ENCODE measurements at places on chromosomes 5 and 9.

GRCh38 chr5:107874795-107875194 is 204.1 kb upstream of the EFNA5 start:
- no peak for DNase-seq

- no peak for DNase-seq
These were observed 65.2 kb upstream of the SPIN1 start for GRCh38 chr9:88322906-88323566.

GRCh38 chr5:135632798-135633197 is 54.0 kb upstream of the CXCL14 start:
- DNase-seq: no peak

- no peak for DNase-seq
These were observed 393.9 kb downstream of the PRELID2 start for GRCh38 chr5:145441228-145441627.

GRCh38 chr5:66542711-66543110 is 53.5 kb upstream of the MAST4 start:
- DNase-seq: no peak

DNA sequence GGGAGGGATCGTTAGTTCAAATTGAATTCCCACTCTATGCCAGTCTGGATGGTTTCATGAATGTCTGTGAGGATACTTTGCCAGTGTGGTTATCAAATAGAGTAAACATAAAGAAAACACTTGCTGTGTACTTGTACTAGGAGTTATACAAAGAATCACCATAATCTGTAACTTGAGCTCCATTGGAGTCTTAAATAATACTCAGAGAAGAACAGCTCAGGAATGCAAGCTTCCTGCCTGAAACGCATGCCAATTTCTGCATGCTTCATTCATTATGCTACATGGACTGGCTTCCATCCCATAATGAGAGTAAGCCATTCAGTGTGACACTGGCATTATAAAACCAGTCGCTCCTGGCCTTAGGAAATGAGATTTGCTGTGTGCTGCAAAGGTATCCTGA is 351.4 kb downstream of the SEMA5A start:
- no peak for DNase-seq

- DNase-seq: no peak
These were observed 403 bp downstream of the NINJ1 start for GRCh38 chr9:93133681-93134014.

DNA sequence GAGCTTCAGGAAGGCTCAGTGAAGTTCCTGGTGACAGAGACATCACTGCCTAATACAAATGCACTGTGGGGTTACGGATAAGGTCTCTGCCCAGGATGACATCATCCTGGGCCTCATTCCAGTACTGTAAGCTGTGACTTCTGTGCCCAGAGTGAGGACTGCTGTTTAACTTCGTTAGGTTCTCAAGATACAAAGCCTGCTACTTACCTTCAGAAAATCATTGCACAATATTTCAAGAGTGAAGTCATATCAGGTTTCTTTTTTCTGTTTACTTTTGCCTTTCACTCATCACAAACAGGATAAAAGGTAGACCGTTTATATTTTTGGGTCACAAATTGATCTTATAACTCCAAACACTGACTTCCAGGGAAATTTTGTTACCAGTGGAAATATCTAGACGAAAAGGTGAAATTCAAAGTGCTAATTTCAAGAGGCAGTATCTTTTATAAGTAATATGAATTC is 241.2 kb downstream of the PIK3R1 start:
- DNase-seq: no peak

DNA sequence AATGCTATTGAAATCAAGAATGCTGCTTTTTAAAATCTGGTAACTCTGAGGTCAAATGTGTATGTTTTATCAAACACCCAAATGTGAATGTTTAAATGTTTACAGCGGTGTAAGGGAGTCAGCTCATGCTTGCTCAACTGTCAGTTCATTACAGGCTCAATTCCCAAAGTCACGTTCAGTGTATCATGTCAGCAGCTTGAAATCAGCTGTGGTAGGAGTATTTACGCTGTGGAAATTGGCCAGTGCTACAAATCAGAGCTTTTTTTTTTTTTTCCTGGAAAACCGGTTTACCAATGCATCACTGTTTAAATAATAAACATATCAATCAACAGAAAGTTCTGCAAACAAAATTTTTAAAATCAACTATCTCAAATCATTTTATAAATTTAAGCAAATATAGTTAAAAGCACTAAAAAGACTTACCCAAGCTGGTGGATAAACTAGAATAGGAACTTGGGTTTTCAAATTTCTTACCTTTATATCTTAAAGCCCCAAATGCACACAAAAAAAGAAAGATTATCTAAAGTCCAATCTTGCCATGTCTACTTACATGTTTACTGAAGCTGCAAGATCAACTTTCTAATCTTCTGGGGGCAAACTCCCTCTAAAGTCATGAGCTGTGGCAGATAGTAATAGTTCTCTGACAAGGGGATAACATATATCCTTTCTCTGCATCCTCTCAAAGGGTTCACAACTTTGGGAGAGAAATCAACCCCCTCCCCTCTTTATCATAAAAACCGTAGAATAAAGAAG is 57.6 kb upstream of the GRAMD2B start:
- no peak for DNase-seq

- DNase-seq: no peak
These were observed 31.6 kb downstream of the DTWD2 start for GRCh38 chr5:118956727-118957126.

DNA sequence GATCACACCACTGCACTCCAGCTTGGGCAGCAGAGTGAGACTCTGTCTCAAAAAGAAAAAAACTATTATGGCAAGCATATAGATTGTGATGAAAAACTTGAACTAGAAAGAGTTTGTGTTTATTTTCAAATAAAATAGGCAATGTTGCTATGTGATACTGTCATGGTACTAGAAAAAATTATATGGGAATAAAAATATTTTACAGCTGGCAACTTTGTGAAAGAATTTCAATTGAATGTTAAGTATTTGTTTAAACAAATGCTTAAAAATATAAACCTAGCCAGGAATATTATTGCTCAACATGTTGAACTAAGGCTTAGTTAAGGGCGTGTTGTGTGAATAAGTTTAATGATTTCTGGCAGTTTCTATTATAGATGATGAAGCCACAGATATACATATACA is 31.7 kb downstream of the HSDL2 start:
- DNase-seq: no peak

DNA sequence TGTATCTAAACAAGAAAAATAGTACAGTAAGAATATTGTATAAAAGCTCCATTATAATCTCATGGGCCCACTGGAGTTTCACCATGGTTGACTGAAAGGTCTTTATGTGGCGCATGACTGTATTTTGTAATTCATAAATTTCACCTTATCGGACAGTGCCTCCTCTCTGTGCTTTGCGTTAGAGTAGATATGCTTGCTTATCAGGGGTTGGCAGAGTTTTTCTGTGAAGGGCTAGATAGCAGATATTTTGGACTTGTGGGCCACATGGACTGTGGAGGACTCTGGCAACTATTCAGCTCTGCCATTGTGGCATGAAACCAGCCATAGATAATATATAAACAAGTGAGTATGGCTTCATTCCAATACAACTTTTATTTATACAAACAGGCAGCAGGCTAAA is 23.2 kb downstream of the GAPVD1 start:
- no peak for DNase-seq

DNA sequence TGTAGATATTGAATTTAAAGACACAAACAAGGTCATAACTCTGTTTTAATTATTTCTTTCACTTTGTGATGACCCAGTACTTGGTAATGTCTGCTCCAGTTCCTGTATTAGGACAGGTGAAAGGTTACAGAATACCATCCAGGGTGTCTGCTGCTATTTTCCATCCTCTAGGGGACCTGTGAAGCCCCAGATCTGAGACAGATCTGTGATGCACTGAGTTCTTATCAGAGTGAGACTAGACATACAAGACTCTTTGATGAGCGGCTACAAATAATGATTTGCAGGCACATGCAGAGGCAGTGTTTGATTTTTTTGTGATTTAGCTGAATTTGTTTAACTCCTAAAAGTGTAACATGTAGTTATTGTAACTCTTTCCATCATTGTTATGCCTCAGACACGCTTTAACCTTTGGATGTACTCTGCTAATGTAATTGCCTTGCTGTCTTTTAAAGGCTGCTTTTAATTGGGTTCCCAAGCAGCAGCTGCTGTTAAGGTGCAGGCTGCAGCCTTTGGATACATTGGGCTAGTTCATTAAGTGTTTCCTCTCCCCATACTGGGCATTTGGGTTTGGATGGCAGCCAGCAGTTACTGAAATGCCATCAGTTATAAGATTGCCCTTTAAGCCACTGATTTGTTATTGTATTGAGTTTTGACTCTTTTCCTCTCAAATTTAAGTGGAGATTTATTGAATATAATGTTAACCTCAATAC is 63.3 kb downstream of the RASGRF2 start:
- DNase-seq: no peak

DNA sequence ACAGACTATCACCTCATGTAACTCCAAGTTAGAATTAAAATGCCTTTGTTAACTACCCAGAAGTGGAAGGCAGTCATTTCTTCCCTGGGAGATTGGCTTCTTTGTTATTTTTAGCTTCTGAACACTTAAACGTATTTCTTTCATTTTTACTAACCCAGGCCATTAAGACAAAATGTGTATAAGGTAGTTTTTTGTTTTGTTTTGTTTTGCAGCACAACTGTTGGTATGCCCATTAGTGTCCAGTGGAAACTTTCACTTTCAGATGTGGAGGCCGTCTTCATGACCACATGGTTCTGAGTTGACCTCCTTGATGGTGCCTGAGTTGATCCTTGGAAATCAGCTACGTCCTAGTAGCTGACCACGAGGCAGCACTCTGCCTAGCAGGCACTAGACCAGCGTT is 264.6 kb upstream of the ZNF608 start:
- DNase-seq: no peak

- DNase-seq: peak; percentile 38
These were observed 1.1 kb downstream of the CTNNAL1 start for GRCh38 chr9:109012009-109012875.

DNA sequence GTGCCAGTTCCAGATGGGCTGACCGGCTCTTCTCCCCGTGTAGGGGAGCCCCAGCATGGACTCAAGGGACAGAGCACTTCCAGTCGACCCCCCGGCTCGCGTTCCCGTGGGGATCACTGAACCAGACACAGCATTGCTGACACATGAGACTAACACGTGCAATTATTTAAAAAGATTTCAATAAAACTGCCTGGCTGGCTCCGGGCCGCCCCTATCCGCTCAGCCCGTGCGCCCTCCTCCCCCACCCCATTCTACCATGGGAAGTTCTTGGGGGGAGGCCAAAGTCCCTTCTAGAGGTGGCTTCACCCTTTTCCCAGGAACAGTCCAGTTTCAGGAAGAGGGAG is 4.7 kb downstream of the TESK1 start:
- DNase-seq: no peak

DNA sequence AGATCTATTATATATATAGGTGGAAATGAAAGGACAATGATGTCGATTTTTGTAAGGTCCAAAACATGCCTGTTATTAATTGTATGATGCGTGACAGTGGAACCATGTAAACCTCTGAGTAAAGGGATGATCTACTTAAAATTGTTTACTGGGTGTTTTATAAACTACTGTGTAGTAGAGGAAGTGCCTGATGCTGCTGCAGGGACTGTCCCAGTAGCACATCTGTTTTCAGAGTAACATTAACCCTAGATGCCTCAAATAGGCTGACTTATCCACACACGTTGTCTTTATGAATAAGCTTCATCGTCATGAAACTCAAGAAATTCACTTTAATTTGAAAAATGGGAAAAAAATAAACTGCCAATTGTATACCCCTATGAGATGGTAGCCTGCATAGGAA is 1.7 kb downstream of the CAMK4 start:
- DNase-seq: no peak

DNA sequence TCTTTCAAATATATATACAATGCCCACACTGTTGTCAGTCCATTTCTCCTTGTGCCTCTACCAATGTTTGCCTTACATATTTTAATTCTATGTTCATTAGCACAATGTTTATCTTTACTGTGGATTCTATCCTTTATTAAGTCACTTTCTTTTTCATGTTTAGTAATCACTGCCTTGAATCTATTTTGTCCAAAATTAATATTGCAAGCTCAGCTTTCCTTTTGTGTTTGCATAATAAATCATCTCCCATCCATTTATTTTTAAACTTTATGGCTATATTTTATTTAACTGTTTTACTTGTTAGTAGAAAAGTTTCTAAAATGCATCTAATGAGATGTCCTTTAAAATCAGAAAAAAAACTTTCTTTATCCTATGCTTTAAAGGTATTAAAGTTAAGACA is 126.8 kb upstream of the ACOT12 start:
- DNase-seq: no peak

GRCh38 chr5:59790376-59790775 is 103.2 kb downstream of the PDE4D start:
- DNase-seq: no peak

DNA sequence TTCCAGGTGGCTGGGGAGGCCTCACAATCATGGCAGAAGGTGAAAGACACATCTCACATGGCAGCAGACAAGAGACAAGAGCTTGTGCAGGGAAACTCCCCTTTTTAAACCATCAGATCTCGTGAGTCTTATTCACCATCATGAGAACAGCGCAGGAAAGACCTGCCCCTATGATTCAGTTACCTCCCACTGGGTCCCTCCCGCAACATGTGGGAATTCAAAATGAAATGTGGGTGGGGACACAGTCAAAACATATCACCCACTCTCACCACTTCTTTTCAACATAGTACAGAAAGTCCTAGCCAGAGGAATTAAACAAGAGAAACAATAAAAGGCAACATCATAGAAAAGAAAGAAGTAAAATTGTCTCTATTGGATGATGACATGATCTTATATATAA is 223.4 kb upstream of the SLC24A2 start:
- no peak for DNase-seq

DNA sequence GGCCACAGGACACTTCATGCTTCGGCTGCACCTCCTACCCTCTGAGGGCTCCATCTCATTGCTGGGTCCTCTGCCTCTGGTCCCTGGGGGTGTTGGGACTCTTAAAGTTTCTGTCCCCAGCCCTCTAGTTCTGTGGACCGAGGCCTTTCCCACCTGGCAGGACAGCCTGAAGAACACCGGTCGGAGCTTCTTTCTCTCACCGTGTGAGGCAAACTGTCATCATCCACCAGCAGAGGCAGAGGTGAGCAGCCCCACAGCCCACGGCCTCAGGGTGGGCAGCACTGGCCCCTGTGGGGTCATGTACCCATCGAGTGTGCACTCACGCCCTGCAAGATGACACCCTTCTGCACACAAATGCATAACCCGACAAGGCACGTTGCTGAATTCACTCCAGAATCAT is 49.9 kb downstream of the IRX2 start:
- no peak for DNase-seq

- DNase-seq: no peak
These were observed 13.9 kb upstream of the BTNL3 start for GRCh38 chr5:180974612-180975315.

DNA sequence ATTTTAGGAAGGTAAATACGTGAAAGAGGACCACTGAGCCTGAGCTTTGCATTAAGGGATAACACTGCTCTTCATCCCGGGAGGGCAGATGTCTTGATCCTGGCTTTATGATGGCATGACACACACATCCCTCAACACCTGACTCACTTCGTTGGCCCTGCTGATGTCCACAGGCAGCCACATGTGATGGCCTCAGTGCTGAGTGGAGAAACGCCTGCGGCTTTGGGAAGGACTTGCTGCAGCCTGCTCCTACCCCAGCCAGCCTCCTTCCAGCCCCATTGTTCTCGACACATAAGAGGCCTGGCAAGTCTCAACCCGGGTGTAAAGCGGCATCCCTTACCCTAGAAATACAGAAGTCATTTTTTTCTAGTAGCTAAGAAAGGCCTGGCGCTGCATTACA is 169.0 kb downstream of the SYK start:
- DNase-seq: no peak
